ENCODE measurements at places on chromosomes 13 and 19. TPM values are rescaled to one million over a fixed set of nuclear protein-coding genes. Genes with fewer than 3 reads are reported as not detected.

The CGB2 gene
- polyA plus RNA-seq = not detected

The LHB gene
- polyA plus RNA-seq = not detected

DNA sequence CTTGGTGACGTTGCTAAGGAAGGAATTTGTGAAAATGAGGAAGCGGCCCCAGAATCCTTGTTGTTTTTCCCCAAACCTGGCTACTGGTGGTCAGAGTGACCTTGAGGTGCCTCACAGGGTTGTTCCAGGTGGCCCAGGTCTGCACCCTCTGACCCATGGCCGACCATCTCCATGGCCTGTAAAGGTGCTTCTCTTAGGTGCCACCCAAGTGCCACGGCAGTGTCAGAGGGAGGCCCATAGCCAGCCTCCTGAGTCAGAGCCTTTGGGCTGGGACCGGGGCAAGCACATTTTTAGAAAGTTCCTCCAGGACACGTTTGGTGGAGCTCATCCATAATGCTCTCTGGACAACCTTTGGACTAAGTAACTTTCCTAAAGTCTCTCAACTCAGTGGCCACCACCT lies 83.9 kb upstream of the IRS2 start:
- no peak for DNase-seq

GRCh38 chr13:91774397-91774796 lies 376.0 kb downstream of the GPC5 start:
- DNase-seq = no peak

The CEACAM20 gene
- polyA plus RNA-seq = not detected

GRCh38 chr19:14333101-14333871 lies 48.0 kb upstream of the ADGRE5 start:
- no peak for DNase-seq

GRCh38 chr13:33345842-33346241 lies 60.3 kb upstream of the STARD13 start:
- no peak for DNase-seq

The CBY2 gene
- polyA plus RNA-seq = 0.57 TPM

The TUBA3C gene
- polyA plus RNA-seq = not detected

DNA sequence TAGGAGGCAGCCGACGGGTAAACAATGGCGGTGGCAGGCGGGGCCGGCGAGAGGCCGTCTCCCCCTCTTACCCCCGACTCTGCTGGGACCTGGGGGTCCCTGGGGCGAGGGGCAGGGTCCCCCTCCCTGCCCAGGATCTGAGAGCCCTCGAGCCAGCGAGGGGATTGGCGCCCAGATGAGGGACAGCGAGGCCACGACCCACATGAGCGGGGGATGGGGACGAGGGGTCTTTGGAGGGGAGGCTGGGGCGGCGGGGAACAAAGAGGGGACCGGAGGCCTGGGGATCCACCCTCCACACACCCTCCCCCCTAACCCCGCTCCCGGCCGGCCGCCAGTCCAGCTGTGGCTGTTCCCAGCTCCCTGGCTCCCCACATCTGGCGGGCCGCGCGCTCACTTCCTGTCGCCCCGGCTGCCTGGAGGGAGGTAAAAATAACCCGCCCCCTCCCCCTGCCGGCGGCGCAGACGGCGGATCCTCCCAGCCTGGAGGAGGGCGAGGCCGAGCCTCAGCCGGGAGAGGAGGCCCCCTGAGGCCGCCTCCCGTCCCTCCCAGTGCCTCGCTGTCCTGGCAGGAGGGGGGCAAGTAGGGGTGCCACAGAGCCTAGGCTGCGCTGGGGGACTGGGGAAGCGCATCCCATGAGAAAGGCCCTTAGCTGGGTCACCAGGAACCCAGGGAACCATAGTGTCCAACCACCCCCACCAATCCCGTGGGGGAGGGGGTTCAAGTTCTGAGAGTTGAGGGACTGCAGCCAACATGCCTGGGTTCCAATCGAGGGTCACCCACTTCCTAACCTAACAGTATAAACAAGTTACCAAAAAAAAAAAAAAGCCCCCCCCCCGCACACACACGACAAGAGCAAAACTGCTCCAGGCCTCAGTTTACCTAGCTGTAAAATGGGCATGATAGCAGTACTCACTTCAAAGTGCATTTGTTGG lies 29.3 kb upstream of the NANOS3 start:
- DNase-seq = no peak

- no peak for DNase-seq
Measured at GRCh38 chr19:47713046-47714021, at the start of gene EHD2. Gene EHD2 (plus strand): TSS chr19:47713422. CDS start chr19:47716613, 3,191 bp downstream.

DNA sequence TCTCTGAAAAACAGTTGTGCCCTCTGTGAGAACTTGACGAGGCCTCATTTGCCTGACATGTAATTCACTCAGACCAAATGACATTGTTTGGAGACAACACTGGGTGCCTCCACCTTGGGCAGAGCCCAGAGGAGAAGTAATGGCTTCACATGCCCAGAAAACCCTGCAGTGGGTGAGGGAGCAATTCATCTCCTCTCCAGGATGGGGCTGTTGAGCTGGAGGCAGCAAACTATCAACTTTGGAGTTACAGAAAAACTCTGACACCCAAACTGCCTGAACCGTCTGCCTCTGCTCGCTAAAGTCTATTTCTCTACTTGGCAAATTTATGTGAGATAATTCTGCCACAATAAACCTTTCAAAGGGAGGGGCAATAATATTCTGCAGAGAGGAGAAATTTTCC lies 146.9 kb downstream of the DCLK1 start:
- DNase-seq = no peak

The FGF14 gene
- 0.64 TPM for polyA plus RNA-seq

The BICRA gene
- polyA plus RNA-seq = 9.6 TPM

- no peak for DNase-seq
Measured at GRCh38 chr13:113876346-113877148, 12.7 kb upstream of the GAS6 start.

GRCh38 chr19:33482476-33482875 lies 39.1 kb downstream of the PEPD start:
- no peak for DNase-seq

GRCh38 chr19:18762125-18763023 lies 28.7 kb downstream of the COMP start:
- DNase-seq = no peak

GRCh38 chr13:112976526-112976925 lies 7.5 kb downstream of the MCF2L start:
- no peak for DNase-seq

- no peak for DNase-seq
Measured at GRCh38 chr19:49746206-49746958, 16.7 kb downstream of the TSKS start.

- DNase-seq = no peak
Measured at GRCh38 chr13:53301449-53301848, 272.8 kb downstream of the OLFM4 start.

GRCh38 chr13:19561585-19561984 lies 253 bp upstream of the TPTE2 start:
- no peak for DNase-seq

The ARRDC5 gene
- polyA plus RNA-seq = not detected

DNA sequence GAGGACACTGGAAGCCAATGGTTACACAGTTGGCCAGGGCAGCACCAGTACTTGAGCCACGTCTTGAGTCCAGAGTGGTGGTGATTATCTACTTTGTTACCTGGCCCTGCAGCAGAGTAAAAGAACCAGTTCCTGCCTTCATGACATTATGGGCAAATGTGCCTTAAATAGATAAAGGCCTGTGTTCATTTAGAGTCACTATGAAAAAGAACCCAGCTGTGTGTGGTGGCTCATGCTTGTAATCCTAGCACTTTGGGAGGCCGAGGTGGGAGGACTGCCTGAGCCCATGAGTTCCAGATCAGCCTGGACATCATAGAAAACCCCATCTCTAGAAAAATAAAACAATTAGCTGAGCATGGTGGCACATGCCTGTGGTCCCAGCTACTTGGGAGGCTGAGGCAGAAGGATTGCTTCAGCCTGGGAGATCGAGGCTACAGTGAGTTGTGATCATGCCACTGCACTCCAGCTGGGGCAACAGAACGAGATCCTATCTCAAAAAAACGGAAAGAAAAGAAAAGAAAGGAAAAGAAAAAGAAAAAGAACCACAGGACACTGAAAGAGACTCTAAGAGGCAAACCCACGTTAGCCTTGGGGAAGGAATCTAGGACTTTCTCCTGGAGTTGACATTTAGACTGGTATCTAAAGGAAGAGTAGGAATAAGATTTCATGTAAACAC lies 3.4 kb upstream of the IRF2BP1 start:
- no peak for DNase-seq

All from right renal cortex interstitium (tissue), 3 donors.